Daoy (cell line): ENCODE measurements at places on chromosomes 11 and 22. TPM values are rescaled to one million over a fixed set of nuclear protein-coding genes. Genes with fewer than 3 reads are reported as not detected.

- peak; percentile 84 for DNase-seq
Measured at GRCh38 chr22:33000342-33001280, 57.6 kb downstream of the SYN3 start.

GRCh38 chr11:126112547-126112946, 49.9 kb upstream of the CDON start:
- no peak for DNase-seq

PLCB3 gene
- total RNA-seq, result 11.5 and 13.2 TPM in 2 replicates

- no peak for DNase-seq
Measured at GRCh38 chr11:19820100-19820499, 107.5 kb downstream of the NAV2 start.

TRIM51 gene
- total RNA-seq, result not detected in 2 replicates

- DNase-seq, result no peak
Measured at GRCh38 chr11:96043291-96043690, 119.4 kb upstream of the MTMR2 start.

DNA sequence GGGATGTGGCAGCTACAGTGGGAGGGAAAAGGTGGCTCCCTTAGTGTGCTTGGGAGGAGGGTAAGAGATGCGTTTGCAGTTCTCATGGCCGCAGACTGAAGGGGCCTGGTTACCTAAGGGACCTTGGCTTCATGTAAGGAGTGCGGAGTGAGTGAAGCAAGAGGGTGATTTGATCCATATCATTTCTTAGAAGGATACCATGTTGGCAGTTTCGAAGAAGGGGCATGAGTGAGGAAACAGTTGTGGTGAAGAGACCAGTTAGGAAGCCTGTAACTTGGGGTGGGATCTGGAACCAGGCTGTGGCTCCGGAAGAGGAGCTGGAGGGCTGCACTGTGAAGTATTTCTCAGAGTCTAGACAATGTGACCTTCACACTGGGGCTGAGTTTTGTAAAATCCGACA, 45.0 kb downstream of the ST3GAL4 start:
- DNase-seq, result no peak

DNA sequence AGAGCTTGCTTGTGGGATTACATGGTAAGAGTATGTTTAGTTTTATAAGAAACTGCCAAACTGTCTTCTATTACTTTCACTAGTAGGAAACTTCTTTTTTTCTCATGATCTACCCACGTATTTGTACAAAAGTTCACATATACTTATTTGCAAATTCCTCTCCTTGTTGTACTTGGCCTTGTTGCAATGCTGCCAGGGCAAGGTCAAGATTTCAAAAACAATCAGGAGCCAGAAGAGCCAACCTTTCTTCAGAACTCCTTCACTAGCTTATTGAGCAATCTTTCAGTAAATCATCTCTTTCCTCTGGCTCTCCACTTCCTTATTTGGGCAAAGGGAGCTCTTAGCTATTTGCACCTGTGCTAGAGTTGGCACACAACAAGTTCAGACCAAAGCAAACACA, 9.7 kb downstream of the SRSF8 start:
- DNase-seq, result no peak

DNA sequence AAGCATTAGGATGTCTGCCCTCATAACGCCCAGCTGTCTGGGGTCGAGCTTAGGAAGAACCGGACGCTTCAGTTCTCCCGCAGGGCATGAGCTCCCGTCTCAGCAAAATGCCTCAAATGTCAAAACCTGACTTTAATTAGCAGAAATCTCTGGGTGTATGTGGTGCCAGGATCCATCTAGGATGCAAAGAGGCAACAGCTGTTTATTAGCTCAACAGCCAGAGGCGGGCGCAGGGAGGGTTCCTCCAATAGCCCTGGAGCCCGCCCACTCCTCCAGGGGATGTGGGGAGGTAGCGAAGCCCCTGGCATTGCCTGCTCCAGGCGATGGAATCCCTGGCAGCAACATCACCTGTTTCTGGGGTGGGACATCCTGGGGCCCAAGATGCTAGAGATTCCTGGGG, 39.4 kb upstream of the RTL6 start:
- DNase-seq, result no peak

AGBL2 gene
- 0.42 and 1.3 TPM in 2 replicates for total RNA-seq

- DNase-seq, result no peak
Measured at GRCh38 chr22:39851606-39852315, 41.8 kb downstream of the ENTHD1 start.

TMPRSS6 gene
- total RNA-seq, result not detected in 2 replicates

DNA sequence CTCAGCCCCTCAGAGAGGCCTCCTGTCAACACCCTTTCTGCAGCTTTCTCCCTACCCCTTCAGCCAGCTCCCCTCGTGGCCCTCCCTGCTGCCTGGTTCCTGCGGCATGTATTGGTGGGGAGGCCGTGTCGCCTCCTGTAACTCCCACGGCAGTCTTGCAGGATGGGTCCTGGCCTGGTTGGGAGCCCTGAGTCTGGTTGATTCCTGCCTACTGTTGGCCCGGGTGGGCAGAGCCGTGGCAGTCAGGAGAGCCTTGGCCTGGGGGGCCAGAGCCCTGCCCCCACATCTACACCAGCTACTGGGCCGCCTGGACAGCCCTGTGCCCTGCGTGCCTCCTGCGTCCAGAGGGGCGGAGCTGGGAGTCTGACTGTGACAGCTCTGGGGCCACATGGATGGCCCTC, 30.3 kb upstream of the GRAMD4 start:
- DNase-seq, result no peak

DNA sequence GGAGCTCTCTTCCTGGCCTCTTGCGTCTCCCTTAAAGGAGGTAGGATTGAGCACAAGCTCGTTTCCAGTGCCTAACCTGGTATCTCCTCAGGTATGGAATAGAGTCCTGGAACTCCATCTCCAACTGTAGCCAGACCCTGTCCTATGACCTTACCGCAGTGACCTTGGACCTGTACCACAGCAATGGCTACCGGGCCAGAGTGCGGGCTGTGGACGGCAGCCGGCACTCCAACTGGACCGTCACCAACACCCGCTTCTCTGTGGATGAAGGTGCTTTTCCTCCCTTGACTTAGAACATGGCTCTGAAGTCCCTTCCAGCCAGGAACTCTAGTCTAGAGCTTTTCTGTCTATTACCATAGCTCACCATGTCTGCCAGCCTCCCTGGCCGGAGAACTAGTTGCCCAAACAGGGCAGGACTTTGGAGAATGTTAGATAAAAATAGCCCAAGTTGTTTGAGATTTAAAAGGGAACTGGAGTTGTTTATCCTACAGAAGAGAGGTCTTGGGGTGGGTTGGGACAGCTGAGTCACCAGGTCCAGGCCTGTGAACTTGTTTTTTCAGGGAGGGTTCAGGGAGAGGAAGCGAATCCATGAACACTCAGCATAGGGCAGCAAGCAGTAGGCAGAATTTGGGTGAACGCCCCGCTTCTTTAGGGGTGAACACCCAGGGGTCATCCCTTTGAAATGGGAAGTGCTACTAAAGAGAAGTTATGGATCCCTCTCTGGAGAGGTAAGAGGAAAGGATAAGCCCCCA, 3.3 kb downstream of the IL10RA start:
- no peak for DNase-seq
